HCEC 1CT (cell line): ENCODE measurements at places on chromosomes 3 and 15.

GRCh38 chr3:177823701-177824189, 626.5 kb upstream of the TBL1XR1 start:
- DNase-seq: no peak

DNA sequence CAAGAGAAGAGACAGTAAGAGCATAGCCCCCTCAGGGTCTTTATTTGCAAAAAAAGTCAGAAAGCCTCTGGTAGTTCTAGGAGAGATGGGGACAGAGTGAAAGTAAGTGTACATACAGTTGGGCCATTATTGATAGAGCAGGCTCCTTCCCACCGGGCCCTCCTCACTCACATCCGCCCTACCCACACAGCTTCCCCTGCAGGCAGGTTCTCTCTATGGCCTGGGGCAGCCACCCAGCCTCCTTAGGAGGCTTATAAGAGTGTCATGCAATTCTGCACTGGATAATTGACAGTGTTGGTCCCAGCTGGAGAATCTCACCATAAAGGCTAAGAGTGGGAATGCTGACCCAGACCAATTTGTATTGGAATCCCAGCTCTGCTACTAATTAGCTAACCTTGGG, 49.5 kb downstream of the SLC30A4 start:
- DNase-seq: no peak

DNA sequence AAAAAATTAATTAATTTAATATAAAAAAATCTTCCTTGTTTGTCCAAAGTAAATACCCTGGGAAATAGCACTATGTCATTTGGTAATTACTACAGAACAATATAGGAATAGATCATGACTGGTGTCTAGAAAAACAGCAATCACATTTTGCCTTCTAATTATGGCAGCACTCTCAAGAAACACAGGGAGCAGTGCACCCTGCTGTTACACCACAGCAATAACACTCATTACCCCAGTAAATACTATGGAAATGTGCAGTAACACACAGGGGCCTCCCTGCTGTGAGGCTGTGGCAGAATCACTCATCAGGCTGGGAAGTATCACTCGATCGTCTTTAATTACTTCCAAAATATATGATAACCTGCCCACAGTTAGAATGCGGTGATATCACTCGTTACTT, 646.0 kb downstream of the TUSC7 start:
- no peak for DNase-seq

- no peak for DNase-seq
Measured at GRCh38 chr15:89400782-89401545, 66.3 kb upstream of the POLG start.

GRCh38 chr3:126954141-126954842, 28.6 kb upstream of the PLXNA1 start:
- no peak for DNase-seq

DNA sequence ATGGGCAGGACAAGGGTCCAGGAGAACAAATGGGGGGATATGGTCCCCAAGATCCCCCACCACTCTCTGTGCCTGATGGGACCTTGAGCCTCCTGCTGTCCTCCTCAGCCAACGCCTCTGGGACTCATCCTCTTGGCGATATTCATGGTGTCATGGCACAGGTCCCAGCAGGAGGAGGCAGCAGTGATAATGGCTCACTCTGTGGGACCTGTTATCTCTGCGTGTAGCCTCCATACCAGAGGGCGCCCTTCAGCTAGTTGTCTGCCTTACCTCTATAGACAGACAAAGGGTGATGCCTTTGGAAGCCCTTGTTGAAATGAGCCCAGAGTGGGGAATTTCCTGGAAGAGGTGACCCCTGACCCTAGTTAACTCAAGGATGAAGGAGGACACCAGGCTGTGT, 7.4 kb downstream of the ZBTB47 start:
- no peak for DNase-seq

DNA sequence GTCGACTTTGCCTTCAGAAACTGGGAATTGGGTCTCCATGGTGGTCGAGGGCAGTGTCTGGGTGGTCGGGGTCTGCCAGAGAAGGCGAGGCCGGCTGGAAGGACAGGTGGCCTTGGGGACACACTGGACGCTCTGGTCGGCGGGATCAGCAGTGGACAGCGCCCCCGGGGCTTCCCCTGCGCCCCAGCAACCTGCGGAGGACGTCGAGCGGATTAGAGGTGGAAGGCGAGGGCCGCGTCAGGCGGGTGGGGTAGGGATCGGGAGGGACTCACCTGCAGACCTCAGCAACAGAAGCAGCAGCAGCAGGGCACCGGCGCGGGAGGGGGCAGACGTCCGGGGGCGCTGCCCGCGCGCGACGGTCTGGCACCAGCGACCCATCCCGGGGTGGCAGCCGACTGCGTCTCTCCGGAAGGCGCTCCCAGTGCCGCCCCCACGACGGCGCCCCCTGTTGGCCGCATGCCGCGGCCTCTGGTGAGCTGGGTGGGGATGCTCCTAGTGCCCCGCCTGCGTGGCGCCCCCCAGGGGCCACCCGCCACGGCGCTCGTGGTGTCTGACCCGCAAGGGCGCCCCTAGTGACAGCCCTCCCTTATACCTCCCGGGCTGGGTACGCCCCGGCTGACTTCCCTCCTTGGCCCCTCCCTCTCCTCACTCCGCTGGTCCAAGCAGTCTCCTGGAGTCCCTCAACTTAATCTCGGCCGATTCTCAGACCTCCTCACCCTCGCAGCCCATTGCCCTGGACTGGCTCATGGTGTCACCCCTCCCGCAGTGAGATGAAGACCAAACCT, at the start of gene PRSS50:
TSS of gene PRSS50 (minus strand) at position 423 of the 785 bp plus-strand sequence. CDS start at position 378, 45 bp downstream.
- no peak for DNase-seq

GRCh38 chr15:73928241-73928579, 1.9 kb downstream of the LOXL1 start:
- DNase-seq: no peak

DNA sequence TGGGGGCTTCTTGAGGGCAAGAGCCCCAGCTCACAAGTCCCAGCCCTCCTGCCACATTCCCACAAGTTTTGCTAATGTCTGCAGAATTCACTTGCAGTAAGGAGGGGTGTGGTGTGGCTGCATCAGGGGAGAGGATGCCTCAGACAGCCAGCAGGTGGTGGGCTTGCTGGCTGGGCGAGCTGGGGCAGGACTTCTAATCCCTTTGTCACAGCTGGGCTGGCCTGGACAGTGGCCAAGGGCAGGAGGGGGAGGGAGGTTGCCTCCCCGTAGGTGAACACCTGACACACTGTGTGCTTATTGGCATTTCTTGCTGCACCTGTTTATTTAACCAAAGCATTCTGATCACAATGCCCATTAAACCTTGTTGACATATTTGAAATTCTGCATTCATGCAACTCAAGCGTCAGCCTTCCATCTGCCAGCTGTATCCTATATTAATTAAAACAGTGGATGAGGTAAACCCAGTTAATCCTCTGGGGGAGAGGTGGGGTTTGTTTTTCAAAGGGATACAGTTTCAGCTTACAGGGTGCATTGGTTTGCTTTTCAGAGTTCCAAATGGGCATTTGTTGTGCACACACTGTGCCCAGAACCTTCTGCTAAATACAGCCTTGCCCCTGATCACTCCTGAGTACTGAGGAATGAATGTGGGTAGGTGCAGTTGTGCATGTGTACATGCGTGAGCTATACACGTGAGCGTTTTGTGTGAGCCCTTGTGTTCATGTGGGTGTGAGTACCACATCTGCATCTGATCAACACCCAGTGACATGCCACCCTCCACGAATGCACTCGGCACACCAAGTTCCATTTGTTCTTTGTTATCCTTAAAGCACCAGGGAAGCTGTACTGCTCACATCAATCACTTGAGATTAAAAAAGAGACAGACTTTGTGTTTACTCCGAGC, 268.7 kb downstream of the XXYLT1 start:
- peak; percentile 20 for DNase-seq

DNA sequence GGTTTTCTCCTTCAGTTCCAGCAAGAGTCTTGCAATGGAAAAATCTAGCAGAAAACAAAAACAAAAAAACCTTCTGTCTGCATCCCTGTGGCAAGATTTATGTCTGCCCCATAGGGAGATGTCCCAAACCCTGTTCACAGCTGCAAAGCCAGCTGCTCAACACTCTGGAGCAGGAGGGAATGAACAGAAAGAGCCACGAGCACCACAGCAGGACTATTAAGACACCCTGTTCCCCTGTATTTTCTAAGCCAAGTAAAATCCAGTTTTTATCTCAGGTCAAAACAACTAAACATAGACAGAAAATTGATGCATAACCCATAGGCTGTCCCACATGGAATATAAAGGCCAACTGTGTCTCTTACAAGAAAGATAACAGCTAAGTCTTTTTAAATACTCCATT, 357.9 kb downstream of the LSAMP start:
- DNase-seq: no peak

- no peak for DNase-seq
Measured at GRCh38 chr3:49081429-49081828, 12.4 kb downstream of the QRICH1 start.

GRCh38 chr15:55802600-55803376, 59.8 kb upstream of the PRTG start:
- no peak for DNase-seq

DNA sequence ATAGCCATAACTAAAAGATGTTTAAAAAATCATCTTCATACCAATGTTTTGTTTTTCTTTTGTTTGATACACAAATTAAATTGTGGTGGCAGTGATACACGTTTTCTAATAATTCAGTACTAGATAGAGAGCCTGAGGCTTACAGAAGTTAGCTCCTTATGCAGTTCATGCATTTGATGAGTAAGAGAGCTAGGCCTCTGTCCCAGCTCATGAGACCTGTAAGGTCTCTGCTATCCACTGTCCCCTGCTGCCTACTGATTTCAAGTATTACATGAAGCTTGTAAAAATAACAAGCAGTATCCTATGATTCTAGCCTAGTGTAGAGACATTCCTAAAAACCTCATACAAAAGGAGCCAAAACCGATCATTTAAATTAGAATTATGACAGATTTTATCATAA, 144.5 kb downstream of the MBNL1 start:
- DNase-seq: no peak

GRCh38 chr3:13825311-13825579, 54.6 kb downstream of the WNT7A start:
- no peak for DNase-seq

- peak; percentile 86 for DNase-seq
Measured at GRCh38 chr3:169812332-169813235, at the start of the genes LRRC34 and LRRIQ4. TSS of gene LRRC34 (minus strand) at chr3:169812904. CDS start at chr3:169812548, 356 bp downstream. TSS of gene LRRIQ4 (plus strand) at chr3:169812870. CDS start at chr3:169821922, 9,052 bp downstream.

DNA sequence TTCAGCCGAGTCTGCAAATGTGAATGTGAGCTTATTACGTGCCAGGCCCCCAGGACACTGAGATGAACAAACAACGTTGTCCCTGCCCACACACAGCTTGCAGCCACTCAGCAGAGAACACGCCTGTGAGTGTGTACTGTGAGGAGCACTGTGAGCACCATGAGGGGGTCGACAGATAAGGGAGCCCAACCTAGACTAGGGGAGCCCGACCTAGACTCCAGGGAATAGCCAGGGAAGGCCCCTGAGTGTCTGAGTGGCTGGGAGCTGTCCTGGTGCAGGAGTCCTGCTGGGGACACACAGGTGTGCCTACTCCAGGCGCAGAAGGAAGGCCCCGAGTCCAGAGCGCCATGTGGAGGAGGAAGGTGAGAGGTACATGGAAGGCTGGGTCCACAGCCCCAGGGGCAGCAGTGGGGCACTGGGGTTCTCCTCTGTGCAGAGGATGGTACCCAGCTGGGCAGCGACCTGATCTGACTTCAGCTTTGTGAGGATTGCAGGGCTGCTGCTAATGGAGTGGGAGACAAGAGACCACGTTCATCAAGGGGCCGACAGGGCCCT, 36.5 kb downstream of the MGLL start:
- DNase-seq: no peak
